ENCODE measurements at places on chromosomes 11 and 22.

DNA sequence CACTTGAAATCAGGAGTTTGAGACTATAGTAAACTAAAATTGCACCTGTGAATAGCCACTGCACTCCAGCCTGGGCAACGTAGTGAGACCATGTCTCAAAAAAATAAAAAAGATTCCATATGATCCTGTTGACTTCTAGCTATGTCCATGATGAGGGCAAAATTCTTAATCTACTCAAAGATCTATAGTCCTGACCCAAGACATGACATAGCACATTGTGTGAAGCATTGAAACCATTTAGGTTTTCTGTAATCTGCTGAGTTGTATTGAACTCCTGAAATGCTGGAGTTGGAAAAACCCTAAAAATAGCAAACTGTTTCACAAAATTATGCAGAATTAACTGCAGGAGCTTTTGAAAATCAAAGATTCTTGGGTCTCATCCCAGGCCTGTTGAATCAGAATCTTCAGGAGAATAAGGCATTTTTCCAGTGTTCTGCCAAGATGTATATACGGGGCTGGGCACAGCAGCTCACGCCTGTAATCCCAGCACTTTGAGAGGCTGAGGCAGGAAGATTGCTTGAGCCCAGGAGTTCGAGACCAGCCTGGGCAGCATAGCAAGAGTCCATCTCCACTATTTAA is 29.8 kb upstream of the LDHA start:
- DNase-seq, result no peak

- DNase-seq, result no peak
Observed at GRCh38 chr22:25139062-25139461, 60.6 kb upstream of the CRYBB3 start.

GRCh38 chr22:24996420-24996952 is 44.0 kb downstream of the KIAA1671 start:
- no peak for DNase-seq

DNA sequence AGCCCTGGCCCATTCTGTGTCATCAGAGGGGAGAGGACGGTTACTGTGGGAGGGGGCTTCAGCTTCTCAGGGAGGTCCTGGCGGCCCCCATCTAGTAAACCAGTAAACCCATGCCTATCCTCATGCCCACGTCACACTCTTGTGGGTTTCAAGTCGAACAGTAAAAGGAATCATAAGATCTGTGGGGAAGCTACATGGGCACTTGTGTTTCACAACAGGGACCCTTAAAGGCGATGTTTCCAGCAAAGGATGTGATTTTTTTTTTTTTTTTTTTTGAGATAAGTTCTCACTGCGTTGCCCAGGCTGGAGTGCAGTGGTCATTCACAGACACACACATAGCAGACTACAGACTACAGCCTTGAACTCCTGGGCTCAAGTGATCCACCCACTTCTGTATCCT is 9.2 kb upstream of the PARVG start:
- DNase-seq, result no peak

DNA sequence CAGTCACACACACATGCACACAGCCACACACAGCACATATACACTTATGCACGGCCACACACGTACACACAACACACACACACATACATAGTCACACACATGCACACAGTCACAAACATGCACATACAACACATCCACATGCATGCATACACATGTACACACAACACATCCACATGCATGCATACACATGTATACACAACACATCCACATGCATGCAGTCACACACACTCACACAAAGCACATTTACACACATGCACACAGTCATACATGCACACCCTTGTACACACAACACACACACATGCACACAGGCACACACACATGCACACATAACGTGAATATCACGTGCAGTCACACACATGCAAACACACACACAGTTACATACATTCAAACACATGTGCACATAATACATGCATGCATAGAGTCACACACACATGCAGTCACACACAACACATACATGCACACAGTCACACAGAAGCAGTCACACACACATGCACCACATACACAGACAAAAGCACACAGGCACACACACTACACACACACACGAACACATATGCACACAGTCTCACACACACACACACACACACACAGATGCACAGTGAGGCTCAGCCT is 18.8 kb downstream of the IFITM10 start:
- DNase-seq, result no peak

GRCh38 chr11:70775386-70776075 is 377.2 kb downstream of the CTTN start:
- DNase-seq, result no peak

- DNase-seq, result no peak
Observed at GRCh38 chr11:10457901-10458300, 2.8 kb downstream of the AMPD3 start.

DNA sequence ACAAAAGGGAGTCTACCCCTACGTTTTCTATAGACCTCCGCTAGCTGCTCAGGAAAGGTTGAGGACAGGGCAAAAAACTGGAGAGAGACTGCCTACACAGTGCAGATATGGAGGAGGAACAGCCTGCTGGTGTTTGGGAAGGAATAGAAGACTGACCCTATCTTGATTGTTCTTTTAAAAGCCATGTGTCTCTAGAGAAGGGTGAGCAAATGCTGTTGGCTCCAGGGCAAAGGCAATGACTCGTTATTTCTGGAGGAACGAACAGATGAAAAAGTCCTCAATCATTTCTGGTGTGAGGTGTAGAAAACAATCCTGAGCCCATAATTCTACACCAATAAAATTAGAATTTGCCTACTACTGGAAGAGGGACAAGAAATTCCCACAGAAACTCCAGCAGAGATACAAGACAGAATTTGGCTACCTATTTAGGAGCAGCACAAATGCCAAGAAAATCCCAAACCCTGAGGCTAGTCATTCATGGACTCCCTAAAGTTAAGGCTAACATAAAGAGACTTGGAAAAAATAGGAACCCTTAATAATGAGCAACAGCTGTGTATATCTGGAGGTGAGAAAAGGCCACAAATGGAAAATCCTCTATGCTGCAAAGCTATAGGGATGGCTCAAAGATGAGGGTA is 1206.3 kb upstream of the CNTN5 start:
- no peak for DNase-seq

DNA sequence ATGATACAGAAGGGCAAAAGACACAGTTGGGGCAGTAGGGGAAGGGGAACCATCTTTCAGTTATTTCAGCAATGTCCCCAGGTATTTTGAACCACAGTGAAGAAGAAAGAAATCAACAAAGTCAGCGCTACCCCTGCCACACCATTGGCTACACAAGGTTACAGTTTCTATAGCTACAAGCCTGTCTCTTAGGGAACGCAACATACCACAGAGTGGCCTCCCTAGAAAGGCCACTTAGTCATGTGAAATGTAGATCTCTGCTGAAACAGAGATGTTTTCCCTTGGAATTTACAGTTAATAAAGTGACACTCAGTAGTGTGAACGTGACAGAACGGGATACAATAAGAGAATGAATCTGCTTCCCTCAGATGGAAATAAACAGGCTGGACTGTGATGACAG is 54.6 kb downstream of the MCHR1 start:
- DNase-seq, result no peak

DNA sequence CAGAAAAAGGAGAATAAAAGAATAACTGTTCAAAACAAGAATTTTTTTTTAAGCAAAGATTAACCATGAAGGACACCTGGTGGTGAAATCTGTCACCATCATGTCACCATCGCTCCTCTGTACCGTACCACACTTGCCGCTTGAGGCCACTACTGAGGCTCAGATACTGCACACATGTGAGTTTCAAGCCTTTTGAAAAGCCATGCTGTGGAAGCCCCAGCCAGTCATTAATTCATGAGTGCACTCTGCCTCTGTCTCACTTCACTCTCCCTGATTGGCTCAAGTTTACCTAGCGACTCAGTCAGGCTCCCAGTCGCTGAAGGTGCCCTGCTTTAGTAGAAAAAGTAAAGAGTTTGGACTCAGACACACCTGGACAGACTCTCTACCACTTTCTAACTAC is 6.6 kb upstream of the MS4A12 start:
- DNase-seq, result no peak

Measured in ascending aorta (tissue), 2 donors.